ENCODE measurements at places on chromosomes 1 and 21.
A peak's percentile ranks its signal among the peaks of the same experiment; 100 is the strongest.

GRCh38 chr1:79264975-79265818 is 258.7 kb upstream of the ADGRL4 start:
- DNase-seq, result no peak

GRCh38 chr1:14167884-14168283 is 430.6 kb upstream of the KAZN start:
- DNase-seq, result no peak

DNA sequence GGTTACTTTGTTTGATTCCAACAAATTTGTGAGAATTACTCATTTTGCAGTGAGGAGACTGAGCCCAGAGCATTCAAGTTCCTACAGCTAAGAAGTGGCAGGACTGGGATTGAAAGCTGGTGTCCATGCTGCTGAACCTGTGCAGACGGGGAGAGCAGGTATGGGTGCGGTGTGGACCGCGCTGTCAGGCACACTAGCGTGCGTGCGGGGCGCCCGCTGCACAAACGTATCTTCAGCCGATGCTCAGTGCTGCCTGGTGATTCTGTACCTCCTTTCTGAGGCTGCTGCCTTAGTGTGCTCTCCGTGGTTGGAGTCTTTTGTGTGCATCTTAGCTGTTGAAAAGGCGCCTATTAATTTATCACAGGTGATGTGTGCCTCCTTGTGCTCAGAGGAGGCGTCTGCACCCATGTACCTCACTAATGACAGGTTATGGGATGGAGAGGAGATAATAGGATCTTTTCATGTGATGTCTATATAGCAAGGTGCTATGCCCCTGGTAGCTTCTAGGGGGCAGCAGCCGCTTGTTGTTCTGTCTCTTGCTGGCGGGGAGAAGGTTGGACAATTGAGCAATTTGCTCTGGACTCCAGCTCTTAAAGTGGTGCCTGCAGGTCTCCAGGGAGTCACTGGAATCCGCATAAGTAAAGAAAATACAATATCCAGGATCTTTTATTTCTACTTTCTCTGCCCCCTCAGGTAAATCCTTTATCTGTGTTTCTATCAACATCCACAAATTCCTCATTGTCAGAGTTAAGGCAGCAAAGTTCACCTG is 32.5 kb downstream of the PEX14 start:
- peak; percentile 72 for DNase-seq

GRCh38 chr1:223739366-223740037 is 27.2 kb downstream of the CAPN2 start:
- peak; percentile 32 for DNase-seq

GRCh38 chr21:35197191-35197590 is 148.1 kb upstream of the RUNX1 start:
- DNase-seq, result no peak

DNA sequence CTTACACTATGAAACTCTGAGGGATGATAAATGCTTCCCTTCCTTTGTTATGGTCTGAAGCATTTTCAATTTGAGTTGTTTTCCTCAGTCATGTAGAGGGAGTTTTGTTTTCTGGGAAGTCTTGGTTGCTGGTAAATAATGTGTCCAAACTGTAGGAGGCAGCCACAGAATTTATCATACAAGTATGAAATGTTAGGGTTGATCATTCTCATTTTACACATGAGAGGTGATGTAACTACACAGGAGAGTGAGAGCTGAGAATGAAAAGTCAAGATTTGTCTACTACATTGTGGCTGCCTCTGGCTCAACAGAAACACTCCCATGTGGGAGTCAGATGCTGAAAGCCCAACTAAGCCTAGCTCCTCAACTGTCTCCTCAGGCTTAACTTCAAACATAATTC is 182.5 kb upstream of the SGIP1 start:
- DNase-seq, result no peak

- no peak for DNase-seq
Measured at GRCh38 chr1:152886085-152886484, 8.0 kb downstream of the SMCP start.

- no peak for DNase-seq
Measured at GRCh38 chr1:19664453-19665185, at the start of gene HTR6. Gene HTR6, plus strand, starts transcription at chr1:19664875. Its CDS starts 879 bp downstream, at chr1:19665754.

DNA sequence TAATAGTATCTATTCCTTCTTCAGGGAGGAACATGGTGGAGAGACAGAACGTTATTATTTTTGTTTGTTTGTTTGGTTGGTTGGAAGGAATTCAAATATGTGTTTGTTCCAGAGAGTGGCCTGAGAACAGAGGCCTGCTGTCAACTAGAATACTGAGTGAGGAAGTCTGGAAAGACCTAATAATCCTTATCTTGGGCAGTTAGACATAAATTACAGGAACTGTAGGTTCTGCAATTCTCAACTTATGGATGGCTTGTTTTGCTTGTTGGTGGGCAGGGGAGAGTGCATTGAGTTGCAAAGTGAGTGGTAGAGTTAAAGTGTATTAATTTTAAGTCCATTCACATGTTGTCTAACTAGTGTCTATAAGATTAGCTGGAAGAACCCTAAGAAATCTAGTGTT is 197.6 kb downstream of the BACH1 start:
- no peak for DNase-seq

GRCh38 chr1:191905781-191906180 is 252.5 kb upstream of the RGS18 start:
- no peak for DNase-seq

GRCh38 chr1:168554603-168555483 is 11.0 kb upstream of the XCL2 start:
- no peak for DNase-seq

DNA sequence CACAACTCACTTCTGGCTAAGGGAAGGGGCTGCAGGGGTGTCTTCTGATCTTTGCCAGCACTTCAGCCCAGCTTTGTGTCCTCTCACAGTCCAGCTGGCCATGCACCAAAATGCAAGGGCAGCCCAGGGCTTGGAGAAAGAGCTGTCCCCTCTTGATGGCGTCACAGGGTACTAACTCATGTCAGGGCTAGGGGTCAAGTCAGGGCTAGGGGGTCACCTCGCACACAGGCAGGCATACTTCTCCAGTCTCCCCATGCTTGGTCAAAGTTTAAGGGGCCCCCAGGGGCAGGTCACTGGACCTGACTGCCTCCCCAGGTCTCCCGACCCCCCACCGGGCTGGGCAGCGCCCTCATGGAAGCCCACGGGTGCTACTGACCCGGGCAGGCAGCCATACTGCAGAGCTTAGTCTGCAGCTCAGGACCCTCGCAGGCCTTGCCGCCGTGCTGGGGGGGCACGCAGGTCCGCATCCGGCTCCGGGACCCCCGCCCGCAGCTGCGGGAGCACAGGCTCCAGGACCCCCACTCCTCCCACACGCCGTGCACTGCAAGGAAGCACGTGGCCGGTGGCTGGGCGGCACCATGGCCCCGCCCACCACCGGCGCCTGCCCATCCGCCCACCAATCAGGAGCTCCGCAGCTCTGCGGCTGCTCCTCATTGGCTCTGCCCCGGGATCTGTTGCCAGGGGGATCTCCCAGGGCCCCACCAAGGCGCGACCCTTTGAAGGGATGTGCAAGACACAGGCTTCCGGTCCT is 21.5 kb downstream of the ADGRB2 start:
- DNase-seq, result no peak

DNA sequence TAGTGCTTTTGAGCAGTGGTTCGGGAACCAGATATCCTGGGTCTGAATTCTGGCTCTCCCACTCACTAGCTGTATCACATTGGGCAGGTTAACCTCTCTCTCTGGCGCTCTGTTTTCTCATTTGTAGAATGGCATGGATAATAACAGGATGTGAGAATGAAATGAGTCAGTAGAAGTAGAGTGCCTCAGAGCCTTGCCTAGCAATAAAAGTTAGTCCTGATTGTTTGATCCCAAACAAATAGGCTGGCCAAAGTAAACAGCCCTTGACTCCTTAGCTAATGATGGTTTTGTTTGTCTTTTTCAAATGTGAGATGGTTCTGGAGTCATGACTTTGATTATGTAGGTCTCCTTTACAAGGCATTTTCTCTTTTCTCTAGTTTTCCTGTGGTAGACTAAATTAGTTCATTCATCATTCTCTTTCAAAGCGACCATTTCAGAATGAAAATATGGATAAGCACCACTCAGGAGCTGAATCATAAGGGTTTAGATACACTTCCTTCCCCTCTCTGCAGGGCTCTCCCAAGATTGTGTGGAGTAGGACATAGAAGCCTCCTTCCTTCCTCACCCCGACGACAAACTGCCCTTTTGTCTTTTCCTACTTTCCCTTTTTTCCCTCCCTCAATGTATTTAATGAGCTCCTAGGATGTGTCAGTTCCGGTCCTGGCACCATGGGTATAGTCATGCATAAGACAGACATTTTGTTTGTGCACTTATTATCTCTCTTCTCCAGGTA is 23.1 kb downstream of the KIAA0040 start:
- DNase-seq, result peak; percentile 64

DNA sequence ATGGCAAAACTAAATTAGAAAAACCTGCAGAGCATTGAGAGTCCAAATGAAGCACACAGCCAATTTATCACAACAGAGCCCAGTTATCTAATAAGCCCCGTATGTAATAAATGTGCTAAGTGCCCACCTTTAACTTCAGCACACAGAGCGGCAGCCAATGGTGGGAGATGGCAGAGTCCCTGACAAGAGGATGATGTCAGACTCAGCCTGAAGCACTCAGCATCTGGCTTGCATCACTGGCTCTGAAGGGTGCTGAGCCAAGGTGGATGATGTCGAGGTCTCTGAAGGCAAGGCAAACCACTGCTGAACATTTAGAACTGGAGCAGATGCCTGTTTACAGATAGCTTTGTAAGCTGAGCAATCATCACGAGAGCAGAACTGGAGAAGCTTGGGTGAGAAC is 118.3 kb downstream of the NUF2 start:
- no peak for DNase-seq

GRCh38 chr21:44013380-44014088 is 1.4 kb downstream of the TRAPPC10 start:
- peak; percentile 35 for DNase-seq

GRCh38 chr1:197692965-197693364 is 82.3 kb downstream of the DENND1B start:
- DNase-seq, result peak; percentile 11
